ENCODE measurements at places on chromosomes 6 and 20.

- DNase-seq: no peak
Observed at GRCh38 chr6:22972771-22973170, 403.4 kb downstream of the HDGFL1 start.

DNA sequence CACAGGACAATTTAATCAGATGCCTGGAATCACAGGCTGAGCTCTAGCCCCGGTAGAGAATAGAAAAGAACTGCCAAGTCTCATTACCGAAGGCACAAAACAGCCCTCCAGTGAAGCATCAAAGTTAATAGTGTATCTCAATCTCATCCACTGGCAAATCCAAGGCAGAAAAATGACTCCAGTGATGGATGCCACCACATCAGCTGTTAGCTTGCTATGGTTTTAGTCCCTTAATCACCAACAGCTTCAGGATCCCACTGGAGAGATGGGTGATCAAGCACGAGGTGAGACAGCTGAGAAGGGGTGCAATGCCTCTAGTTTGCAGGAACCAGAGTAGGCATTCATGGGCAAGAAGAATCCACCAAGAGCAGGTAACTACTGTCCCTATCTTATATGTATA lies 81.8 kb downstream of the STK35 start:
- no peak for DNase-seq

DNA sequence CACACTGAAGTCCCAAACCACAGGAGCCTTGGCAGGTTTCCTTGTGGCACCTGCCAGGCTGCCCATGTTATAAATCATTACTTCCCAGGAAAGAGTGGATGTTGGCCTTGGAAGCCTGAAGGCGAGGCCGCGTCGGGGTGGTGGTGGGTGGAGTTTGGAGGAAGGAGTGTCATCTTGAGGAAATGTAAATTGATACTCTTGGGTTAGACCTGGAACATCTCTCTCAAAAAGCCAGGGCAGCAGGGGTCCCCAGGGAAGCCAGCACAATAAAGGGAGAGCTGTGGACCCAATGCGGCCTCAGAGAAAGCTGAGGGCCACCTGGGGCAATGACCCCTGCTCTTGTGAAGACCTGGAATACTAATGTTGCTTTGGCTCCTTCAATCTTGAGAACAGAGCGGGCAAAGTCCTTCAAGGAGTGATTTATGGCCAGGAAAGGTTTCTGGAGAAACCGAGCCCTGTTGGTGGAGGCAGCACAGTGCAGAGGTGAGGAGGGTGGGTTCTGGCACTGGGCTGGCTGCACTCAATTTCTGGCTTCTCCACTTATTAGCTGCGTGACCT lies 26.3 kb upstream of the TRAF3IP2 start:
- no peak for DNase-seq

GRCh38 chr6:141033101-141033500 lies 1099.6 kb upstream of the GJE1 start:
- no peak for DNase-seq

- DNase-seq: no peak
Observed at GRCh38 chr20:9027626-9028025, 41.3 kb upstream of the PLCB4 start.

GRCh38 chr20:59891581-59891980 lies 41.9 kb downstream of the SYCP2 start:
- no peak for DNase-seq

DNA sequence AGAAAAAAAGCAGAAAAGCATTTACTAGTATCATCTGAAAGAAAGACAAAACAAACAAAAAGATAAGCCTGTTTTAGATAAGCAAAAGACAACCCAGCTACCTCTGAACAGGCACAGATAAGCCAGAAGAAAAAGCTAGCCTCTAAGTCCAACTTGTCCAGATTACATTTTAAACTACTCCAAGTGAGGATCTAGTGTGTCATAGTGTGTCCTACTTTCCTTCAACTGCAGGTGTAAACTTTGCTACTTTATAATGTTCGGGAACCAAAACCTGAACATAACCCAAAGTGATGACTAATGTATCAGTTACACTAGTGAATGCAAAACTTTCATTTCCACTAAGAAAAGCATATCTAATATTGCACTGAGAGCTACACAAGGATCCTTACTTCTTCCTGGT lies 19.5 kb downstream of the ADNP start:
- DNase-seq: no peak

GRCh38 chr6:121522265-121522664 lies 86.8 kb downstream of the GJA1 start:
- no peak for DNase-seq

DNA sequence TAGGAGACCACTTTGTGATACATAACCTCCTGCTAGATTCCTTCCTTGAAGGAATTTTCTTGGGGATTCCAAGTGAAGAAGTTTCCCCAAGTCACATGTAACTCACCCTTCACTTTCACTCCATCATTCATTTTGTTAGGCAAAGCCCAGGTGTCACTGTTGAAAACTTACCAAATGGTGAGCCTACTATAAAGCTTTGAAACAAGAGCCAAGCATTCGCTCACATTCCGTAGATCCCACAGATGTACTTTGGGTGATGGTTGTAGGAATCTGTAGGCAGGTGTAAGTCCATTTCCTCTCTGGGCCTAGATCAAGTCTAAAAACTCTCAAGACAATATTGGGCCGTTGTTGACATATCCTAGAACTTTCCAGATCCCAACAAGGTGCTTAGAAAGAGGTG lies 74.1 kb downstream of the PRDM1 start:
- no peak for DNase-seq

GRCh38 chr6:24032896-24033688 lies 92.9 kb upstream of the NRSN1 start:
- DNase-seq: no peak

GRCh38 chr20:34984756-34985261 lies 29.1 kb downstream of the MYH7B start:
- no peak for DNase-seq

GRCh38 chr6:73388433-73388799 lies 6.2 kb upstream of the DDX43 start:
- DNase-seq: no peak

- DNase-seq: peak; percentile 63
Observed at GRCh38 chr6:30814146-30815040, 69.9 kb upstream of the DDR1 start.

- no peak for DNase-seq
Observed at GRCh38 chr6:35317483-35318195, 20.0 kb downstream of the DEF6 start.

GRCh38 chr6:35371494-35372262 lies 29.3 kb downstream of the PPARD start:
- DNase-seq: no peak

- no peak for DNase-seq
Observed at GRCh38 chr6:34358389-34358905, 34.0 kb downstream of the NUDT3 start.

DNA sequence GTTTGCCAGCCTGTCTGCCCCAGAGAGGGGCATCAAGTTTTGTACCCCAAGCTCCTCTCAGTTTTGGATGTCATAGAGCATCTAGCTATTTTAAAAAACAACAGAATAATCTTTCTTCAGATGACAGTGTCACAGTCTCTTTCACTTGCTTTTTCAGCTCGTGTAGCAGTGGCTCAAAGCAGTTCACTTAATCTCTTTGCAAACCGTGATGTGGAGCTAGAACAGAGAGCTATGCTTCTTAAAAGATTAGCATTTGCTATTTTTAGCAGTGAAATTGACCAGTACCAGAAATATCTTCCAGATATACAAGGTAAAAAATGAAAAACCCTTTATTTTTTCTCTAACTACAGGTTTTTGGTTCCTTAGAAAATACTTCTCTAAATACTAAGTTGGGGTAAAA lies 37.3 kb downstream of the PGM3 start:
- DNase-seq: no peak

DNA sequence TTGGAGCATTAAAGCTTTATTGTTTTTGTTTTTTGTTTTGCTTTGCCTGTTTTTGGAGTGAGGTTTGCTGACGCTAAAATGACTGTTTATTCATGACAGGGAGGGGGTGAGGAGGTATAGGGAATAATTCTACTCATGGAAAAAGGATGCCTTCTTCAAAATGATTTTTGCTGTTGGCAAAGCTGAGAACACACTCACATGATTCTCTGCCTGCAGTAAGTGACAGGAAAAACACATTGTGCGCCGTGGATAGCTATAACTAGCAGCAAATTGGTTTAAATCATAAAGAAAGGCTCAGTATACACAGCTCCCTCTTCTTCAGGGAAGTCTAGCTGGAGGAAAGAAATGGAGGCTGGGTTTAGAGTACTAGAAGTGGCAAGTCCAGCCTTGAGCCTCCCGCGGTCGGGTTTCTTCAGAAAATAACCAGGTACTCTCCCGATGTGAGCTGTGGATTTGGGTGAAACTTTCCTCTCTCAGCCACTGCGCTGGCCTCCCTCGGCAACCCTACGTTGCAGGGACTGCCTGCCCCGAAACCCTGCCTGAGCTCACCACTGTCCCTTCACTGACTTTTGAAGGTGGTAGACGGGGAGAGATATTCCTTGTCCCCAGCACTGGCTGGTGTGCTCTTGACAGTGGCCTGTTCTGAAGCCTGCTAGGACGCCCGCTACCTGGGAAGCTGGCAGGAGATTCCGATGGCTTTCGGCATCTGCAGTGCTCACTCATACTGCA lies 278.2 kb downstream of the NRN1 start:
- DNase-seq: no peak

GRCh38 chr20:46220455-46221207 lies 87.7 kb downstream of the CDH22 start:
- no peak for DNase-seq

GRCh38 chr6:17138033-17138432 lies 36.2 kb downstream of the STMND1 start:
- DNase-seq: no peak

- no peak for DNase-seq
Observed at GRCh38 chr6:20936949-20937348, 402.7 kb downstream of the CDKAL1 start.

DNA sequence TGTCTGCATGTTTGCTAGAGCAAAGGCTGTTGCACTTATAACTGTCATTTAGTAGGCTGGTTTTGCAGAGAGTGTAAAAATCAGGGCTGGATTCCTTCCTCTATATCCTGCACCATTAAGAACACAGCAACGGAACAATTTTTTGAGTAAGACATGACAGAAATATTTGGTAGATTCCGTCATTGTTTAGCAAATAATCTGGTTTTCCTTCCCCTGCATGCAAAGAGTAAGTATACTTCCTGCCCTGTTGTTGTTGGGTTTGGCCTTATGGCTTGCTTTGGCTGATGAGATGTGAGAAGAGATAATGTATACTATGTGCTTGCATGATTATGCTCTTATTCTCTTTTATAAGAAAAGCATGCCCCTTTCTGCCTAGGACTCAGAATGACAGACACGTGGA lies 23.8 kb downstream of the MANEA start:
- DNase-seq: no peak

- no peak for DNase-seq
Observed at GRCh38 chr20:42391807-42392206, 773.6 kb upstream of the CHD6 start.

GRCh38 chr20:38885357-38885756 lies 40.9 kb upstream of the FAM83D start:
- DNase-seq: no peak

GRCh38 chr6:26087284-26088115 lies at the start of gene HFE:
Gene HFE, plus strand, starts transcription at chr6:26087429. Its CDS starts 12 bp downstream, at chr6:26087441.
- DNase-seq: no peak

- no peak for DNase-seq
Observed at GRCh38 chr6:11264100-11264499, 31.6 kb upstream of the NEDD9 start.

DNA sequence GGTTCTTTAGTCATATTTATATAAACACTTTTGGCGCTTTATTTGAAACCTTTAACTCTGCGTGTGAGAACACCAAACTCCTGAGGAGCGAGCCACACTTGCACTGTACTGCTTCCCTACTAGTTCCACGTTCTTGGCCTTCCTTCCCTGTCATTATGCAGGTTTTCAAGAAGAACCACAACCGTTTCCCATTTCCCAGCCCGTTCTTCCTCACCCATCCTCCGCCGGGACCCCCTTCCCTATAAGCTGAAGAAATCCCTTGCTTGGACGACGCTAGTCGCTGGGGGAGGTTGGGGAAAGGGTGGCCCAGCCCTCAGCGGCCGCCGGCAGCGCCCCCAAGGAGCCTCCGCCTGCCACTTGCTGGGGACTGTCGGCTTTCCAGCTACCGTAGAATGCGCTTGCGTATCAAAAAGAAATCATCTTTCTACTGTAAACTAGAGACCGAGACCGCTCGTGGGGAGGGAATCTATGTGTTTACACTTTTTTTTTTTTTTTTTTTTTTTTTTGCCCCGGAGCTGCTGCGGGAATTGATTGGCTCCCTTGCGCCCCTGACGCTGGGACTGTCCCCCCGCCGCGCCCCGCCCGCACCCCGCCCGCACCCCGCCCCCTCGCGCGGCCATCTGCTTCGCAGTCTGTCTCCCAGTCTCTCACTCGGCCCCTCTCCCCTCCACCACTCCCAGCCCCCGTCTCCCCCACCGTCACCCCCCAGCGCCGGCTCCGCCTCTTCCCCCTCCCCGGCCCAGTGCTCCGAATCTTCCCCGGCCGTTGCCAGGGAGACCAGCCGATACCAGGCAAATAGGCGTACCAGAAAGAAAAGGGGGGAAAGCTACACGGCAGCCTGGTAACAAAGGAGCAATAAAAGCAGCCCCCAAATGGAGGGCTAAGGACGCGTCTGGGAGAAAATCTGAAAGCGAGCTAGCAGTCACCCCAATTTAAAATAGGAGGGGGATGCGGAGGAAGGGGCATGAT lies 2.3 kb upstream of the MARCKS start:
- no peak for DNase-seq

GRCh38 chr6:292506-293192 lies 362 bp downstream of the DUSP22 start:
- DNase-seq: peak; percentile 45

- no peak for DNase-seq
Observed at GRCh38 chr6:168198302-168199180, 119.5 kb upstream of the FRMD1 start.

DNA sequence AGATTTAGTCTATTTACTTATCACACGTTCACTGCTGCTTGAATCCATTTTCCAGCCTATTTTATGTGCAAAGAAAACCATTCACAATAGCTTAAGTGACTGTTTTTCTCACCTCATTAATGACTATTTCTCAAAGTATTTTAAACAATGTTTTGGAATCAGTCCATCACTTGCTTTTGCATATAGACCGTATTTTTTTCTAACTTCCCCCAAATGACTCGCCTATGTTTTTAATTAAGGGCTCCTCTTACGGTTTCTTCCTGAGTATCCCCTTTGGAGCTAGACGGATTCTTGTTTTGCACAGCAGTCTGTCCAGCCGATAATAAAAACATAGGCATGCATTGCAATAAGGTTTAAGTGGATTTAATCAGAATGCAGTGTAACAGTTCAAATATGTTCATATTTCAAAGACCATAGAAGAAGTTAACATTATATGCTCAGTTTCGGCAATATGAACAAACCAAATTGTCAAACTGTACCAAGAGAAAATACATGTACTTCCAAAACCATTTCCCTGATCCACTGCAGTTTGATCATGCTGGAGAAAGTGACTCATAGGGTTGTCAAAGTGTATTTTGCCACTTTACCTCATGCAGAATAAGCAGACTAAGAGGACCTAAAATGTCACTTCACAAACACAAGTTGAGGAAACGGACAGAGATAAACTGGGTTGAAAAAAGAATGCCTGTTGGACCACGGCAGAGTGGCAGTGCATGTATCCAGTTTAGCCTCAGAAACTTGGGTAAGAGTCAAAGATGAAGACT lies 66.4 kb downstream of the HMGN3 start:
- no peak for DNase-seq

- DNase-seq: no peak
Observed at GRCh38 chr20:49582413-49583334, 14.7 kb upstream of the PTGIS start.

GRCh38 chr6:113481910-113482309 lies 375.2 kb upstream of the MARCKS start:
- DNase-seq: no peak
